ENCODE measurements at places on chromosomes 4 and X.

- no peak overlapping the region for H3K27ac ChIP-seq
- DNase-seq: no peak
- no peaks in the 10 kb centered on the region for H3K27me3 ChIP-seq
These were observed 213.7 kb downstream of the AFAP1 start for GRCh38 chr4:7725951-7726350.

- H3K36me3 ChIP-seq: no peaks in the 10 kb centered on the region
- H3K27ac ChIP-seq: no peak overlapping the region
- no peaks in the 10 kb centered on the region for H3K27me3 ChIP-seq
- H3K4me1 ChIP-seq: peaks cover 1% of the 10 kb centered on the region
- no peak for DNase-seq
- H3K4me3 ChIP-seq: no peak overlapping the region
These were observed 53.6 kb downstream of the SLC7A11 start for GRCh38 chr4:138188406-138189084.

GRCh38 chr4:54109241-54110018, 9.5 kb downstream of the GSX2 start:
- no peak overlapping the region for H3K27ac ChIP-seq
- H3K4me1 ChIP-seq: peaks cover 5% of the 10 kb centered on the region
- H3K36me3 ChIP-seq: no peaks in the 10 kb centered on the region
- H3K4me3 ChIP-seq: peak overlapping the region; percentile 26
- H3K27me3 ChIP-seq: peaks cover 34% of the 10 kb centered on the region

DNA sequence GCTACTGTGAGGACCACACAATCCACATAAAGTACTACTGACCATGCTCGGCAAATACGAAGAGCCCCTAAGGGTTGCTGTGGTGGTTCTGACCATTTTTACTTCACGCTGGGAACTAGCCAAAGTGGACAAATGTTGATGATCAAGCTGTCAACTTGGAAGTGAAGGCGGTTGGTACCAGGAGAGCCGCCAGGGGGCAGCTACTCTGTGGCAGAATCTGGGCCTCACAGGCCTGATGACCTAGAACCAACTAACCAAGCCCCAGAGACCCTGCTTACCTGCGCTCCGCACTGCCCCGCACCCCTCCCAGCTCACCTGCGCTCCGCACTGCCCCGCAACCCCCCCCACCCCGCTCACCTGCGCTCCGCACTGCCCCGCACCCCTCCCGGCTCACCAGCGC, 5.6 kb downstream of the GAK start:
- H3K4me3 ChIP-seq: no peak overlapping the region
- peak; percentile 47 for DNase-seq
- no peak overlapping the region for H3K27ac ChIP-seq
- H3K27me3 ChIP-seq: no peaks in the 10 kb centered on the region
- no peaks in the 10 kb centered on the region for H3K36me3 ChIP-seq

DNA sequence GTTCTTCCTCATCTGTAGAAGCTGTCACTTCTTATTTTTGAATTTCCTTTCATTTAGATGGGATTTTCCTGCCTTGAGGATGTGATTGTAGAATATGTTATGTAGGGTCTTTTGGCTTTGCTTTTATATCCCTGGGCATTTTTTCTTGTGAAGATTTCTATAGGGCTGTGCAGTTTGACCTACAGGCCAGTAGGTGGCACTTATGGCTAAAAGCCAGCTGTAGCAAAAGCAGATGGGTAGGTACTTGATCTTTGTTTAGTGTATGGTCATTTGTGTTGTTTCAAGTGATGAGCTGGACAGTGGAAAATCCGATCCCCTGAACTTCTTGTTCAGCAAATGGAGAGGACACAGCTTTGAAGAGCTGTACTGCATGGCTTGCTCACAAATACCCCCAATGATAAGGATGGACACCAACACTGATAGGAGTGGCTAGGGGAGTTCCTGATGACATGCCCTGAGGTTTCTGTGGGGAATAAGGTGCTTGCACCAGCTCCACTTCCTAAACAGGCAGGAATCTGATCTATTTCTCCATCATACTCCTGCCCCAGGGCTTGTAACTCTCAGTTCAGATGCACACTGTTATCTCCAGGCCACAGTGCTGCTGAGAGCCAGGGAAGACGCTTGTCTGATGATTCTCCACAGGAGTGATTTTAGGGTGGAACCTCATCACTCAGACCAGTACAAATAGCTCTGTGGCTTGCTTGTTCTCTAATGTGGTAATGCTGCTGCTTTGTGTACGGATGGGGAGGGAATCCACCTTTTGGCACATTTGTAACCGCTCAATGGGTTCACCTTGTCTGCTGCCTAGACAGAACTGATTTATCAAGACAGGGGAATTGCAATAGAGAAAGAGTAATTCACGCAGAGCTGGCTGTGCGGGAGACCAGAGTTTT, 417.1 kb upstream of the MAGEB16 start:
- no peak overlapping the region for H3K4me3 ChIP-seq
- no peak for DNase-seq
- no peak overlapping the region for H3K27ac ChIP-seq
- H3K27me3 ChIP-seq: no peaks in the 10 kb centered on the region
- H3K4me1 ChIP-seq: no peaks in the 10 kb centered on the region
